ENCODE measurements at places on chromosomes 5 and 9.

- DNase-seq: no peak
These were observed 72.1 kb upstream of the GRAMD2B start for GRCh38 chr5:126351153-126351552.

- no peak for DNase-seq
These were observed 47.4 kb downstream of the CYSTM1 start for GRCh38 chr5:140222416-140222815.

DNA sequence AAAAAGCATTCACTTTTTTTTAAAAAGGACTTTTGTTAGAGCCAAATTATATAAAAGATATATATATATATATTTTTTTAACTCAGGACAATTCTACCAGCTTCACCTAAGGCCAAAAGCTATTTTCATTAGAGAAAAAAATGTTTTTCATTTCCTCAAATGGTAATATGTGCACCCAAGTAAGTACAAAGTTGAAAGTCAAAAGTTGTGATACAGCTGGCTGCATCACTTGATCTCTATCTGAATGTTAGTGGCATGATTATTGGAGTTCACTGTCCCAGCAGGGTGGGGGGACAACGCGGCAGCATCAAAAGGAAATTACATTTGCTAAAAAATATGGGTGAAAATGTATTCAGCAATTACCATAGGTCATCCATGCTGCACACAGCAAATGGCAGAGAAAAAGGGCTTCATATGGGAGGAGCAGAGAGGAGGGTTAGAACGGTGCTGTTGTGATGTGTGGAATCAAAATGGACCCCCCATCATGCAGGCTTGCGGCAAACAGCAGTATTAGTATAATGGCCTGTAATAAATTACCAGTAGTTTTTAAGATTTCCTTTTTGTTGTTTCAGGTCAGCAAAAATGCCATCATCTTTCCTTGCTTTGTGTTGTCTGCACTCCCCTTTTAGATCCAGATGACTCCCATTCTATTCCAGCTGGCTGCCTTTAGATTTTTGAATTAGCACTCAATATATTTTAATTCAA is 253.7 kb downstream of the MAT2B start:
- no peak for DNase-seq

DNA sequence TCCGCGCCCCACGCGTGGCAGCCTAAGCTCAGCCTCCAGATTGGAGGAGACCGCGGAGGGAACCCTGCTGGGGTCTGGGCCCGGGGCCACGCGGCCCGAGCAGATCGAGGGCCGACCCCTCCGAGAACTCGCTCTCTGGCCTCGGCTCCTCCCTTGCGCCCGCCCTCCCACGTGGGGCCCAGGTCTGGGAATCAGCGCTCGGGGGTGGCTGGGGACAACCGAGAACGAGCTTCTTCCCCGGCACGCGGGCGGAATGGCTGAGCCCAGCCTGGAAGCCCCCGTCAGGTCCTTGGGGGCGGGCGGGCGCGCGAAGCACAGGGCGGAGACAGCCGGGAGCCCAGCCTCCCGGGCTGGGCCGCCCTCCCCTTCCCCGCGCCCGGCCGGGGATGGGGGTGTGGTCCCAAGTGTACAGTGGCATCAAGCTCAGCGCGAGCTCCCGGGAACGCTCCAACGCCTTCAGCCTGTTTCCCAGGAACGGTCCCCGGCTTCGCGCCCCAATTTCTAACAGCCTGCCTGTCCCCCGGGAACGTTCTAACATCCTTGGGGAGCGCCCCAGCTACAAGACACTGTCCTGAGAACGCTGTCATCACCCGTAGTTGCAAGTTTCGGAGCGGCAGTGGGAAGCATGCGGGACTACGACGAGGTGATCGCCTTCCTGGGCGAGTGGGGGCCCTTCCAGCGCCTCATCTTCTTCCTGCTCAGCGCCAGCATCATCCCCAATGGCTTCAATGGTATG is at the start of gene SLC22A4:
SLC22A4 (plus strand) TSS at position 403 of the 736 bp plus-strand sequence; CDS start at position 626, 223 bp downstream.
- peak; percentile 94 for DNase-seq

- no peak for DNase-seq
These were observed 63.4 kb downstream of the ALDH7A1 start for GRCh38 chr5:126531543-126532120.

GRCh38 chr9:76610011-76610352 is 151.0 kb downstream of the GCNT1 start:
- no peak for DNase-seq
